ENCODE measurements at places on chromosomes 6 and 20.

- DNase-seq, result no peak
Measured at GRCh38 chr6:83605517-83605916, 93.2 kb downstream of the PRSS35 start.

DNA sequence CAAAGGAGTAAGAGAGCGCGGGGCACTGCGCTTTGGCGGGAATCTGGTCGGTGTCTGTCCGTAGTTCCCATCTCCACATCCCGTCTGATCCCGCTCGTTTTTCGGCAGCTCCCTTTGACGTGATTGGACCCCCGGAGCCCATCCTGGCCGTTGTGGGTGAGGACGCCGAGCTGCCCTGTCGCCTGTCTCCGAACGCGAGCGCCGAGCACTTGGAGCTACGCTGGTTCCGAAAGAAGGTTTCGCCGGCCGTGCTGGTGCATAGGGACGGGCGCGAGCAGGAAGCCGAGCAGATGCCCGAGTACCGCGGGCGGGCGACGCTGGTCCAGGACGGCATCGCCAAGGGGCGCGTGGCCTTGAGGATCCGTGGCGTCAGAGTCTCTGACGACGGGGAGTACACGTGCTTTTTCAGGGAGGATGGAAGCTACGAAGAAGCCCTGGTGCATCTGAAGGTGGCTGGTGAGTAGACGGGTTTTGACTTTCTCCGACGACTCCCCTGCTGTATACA lies 1.4 kb downstream of the BTN1A1 start:
- no peak for DNase-seq

DNA sequence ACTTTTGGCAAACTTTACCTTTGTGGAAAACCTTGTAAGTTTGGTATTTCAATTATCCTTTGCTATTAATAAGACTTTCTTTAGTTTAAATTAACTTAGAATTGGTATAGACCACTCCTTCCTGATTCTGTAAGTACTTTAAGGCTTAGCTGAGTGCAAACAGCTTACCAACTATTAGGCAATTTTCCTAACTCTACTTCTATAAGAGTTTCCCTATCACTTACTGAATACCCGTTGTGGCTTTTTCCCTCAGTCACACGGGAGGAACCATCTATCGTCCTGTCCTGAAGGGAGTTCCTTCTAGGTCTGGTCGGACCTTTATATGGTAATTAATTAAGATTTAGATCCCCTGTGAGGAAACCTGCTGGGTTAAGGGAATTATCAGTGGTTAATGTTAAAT lies 9.6 kb downstream of the SLC35A1 start:
- no peak for DNase-seq

DNA sequence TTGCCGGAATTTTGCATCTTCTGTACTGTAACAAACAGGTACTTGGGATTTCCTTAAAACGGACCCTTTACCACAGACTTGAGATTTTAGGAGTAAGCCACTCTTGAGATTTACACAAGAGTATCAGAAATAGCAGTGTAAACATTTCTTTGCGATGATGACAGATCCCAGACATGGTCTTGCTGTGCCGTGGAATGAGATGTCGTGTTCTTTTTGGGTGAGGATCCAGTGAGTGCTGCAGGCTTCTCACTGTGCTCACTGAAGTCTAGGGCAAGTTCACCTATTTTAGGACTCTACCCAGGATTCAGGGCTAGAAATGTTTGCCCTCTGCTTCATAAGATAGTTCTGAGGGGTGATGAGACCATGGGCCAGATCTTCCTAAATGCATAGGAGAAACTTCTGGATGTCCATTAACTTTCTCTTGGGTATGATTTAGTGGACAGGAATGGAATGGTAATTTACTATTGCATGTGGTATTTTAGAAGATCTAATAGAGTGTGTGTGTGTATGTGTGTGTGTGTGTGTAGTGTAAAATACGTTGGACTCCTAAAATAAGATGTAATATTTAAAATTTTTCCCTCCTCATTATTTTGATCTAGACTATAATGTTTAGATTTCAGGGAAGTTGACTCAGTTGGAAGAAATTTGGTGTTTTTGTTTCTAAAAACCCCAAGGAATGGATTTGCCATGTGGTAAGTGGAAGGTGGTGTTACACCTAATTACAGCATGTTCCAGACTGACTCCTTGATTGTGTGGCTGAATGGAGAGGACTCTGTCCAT lies 8.5 kb downstream of the LRRC1 start:
- no peak for DNase-seq

DNA sequence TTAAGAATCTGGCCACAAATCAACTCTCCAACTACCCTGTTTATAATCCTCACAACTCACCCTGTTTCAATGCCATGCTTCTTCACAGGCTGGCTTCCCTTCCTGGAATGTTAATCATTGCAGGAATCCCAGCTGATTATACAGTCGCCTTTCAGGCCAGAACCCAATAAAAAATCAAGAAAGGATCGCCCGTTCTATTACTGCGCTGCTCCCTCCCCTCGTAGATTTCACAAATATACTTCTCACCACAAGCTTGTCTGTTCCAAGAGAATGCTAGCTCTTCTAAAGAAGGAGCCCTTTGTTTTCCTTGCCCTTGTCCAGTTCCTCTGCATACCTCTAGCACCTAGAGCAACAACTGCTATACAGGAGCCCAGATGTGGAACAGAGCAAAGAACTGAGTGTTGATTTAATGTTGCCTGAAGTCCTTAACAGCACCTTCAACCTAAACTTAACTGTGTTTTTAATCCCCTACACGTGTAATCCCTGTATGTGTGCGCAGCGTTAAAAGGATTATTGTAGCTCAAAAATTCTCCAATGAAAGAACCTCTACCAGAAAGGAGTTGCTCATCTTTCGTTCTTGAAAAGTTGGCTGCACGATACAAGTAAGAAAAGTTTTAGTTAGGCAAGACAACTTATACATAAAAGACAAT lies 988 bp downstream of the ECHDC1 start:
- DNase-seq, result no peak

DNA sequence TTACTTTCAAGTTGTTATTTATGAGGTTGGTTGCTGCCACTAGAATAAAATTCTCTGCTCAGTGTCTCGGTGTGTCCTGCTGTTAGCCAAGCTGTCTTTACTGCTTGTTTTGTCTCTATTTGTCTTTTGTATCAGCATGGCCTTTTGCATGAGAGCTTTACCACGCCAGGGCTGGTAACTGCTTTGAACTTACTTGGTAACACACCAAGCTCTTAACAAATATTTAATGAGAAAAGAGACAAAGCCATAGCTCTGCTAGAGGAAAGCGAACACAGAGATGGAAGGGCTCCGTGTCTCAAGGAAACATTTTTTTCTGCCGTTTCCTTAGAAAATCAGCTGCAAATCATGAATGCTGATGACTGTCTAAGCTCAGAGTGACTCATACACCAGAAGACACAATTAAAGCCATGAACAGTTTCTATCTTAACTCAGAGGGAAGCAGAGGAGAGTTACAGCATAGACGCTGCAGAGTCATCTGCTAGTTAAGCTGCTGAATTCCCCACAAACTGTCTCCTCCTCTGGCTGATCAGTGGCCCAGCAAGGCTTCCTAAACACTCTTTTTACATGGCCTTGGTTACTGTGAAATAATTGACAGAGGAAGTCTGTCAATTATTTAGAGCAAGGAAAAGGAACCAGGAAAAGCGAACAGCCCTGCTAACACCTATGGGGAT lies 44.8 kb downstream of the AGPAT4 start:
- peak; percentile 90 for DNase-seq

- no peak for DNase-seq
Measured at GRCh38 chr6:29827579-29828470, at the start of gene HLA-G. Gene HLA-G (plus strand): TSS chr6:29827825. CDS start chr6:29827845, 20 bp downstream.

DNA sequence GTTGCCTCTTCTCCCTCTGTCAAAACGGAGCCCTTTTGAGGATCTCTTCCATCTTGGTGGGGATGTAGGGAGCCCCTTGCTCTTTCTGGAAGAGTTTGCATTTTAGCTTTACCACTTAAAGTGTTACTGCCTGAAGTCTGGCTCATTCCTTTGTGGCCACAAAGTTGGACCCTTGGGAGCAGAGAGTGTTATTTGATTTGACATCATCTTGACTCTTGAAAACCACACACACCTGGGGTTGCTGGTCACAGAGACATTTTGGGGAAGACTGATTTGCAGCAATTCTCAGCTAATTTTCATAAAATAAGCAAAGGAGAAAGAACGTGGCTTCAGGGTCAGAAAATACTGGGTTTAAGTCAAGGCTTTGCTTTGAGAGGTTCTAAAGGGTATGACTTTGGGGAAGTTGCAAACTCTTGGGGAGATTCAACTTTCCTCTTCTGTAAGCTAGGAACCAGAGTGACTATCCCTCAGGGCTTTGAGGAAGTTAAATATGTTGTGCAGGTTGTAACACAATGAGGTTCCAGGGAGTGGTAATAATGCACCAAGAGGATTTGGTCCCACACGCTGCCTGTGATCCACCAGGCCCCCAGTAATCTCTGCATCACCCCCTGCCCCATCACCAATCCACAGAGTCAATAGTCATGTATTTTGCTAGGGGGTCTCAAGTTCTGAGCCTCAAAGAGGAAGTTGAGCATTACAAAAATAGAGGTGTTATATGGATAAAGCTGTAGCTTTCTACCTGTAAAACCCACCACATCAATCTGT lies 141.6 kb upstream of the SLC24A3 start:
- DNase-seq, result no peak

- no peak for DNase-seq
Measured at GRCh38 chr20:906001-906520, 10.1 kb downstream of the ANGPT4 start.

- DNase-seq, result no peak
Measured at GRCh38 chr6:73704260-73704659, 8.3 kb downstream of the CD109 start.

DNA sequence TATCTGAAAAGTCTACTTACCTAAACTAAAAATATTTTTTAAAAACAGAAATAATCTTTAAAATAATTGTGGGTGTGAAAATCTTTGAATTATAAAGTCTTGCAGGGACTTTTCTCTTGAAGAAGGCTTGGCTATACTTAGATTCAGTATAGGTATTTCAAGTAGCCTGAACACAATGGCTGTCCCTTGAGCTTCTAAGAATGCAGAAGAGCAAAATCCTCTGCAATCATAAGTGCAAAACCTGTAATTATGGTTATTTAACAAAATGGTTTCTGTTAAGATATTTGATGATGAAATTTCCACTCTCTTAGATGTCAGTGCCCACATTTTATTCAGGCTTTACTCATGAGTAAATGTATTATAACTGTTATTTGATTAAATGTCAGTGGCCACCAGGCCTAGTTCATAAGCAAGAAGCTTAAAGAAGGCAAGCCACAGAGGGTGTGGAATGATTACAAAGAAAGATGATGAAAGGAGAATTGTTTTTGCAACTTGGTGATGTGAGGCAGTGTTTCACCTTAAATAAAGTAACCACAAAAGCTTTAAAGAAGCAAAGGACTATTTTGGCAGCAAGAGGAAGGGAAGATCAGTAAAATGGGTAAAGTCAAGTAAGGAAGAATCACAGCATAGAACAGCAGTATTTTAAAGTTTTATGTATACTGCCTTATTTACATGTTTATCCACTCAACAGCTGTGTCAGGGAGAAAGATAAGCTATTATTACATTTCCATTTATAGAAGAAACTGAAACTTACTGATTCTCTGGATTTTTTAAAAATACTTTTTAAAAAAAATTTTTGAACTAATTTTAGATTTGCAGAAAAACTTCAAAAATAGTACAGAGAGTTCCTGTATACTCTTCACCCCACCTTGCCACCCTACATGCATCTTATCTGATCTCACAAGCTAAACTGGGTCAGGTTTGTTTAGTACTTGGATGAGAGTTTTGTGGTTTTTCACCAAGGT lies 351.2 kb upstream of the RUNX2 start:
- no peak for DNase-seq

- DNase-seq, result no peak
Measured at GRCh38 chr20:23459461-23460150, 6.9 kb upstream of the CST11 start.

GRCh38 chr20:7087803-7088202 lies 320.3 kb downstream of the BMP2 start:
- DNase-seq, result no peak

GRCh38 chr6:106249658-106250057 lies 75.9 kb downstream of the ATG5 start:
- no peak for DNase-seq

- no peak for DNase-seq
Measured at GRCh38 chr6:143980921-143981320, 27.1 kb downstream of the PLAGL1 start.

DNA sequence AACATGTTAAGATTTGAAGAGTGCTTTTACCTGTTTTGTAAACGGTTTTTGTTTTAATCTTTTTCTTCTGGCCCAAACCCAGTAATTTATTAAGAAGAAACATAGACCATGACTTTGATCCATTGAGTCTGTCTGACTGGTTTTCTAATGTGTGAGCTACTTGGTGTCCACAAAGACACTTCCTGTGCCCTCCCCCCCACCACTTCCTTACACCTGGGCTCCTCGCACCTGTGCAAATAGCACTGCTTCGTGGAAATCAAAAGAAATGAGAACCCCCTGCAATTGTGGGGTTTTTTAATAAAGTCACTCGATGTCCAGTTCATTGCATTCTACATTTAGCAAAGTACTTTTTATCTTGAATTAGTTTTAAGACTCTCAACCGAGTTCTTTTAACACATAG lies 65.5 kb downstream of the SMOC2 start:
- no peak for DNase-seq

DNA sequence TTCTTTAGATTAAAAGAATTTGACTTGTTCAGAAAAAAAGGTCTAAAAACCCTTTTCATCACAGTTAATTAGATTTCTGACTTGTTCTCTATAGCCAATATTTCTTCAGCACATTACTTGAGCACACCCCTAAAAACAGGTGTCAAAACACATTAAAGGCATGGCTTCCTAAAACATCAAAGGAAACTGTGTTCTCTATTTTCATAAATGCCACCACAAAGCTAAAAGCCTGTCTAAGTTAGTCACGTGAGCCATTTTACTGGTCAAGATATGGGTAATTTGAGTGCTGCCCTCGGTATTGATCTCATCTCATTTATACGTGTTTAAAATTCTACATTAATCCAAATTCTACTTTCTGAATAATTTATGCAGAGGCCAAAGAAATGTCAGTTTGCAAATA lies 580.5 kb downstream of the HAO1 start:
- no peak for DNase-seq

DNA sequence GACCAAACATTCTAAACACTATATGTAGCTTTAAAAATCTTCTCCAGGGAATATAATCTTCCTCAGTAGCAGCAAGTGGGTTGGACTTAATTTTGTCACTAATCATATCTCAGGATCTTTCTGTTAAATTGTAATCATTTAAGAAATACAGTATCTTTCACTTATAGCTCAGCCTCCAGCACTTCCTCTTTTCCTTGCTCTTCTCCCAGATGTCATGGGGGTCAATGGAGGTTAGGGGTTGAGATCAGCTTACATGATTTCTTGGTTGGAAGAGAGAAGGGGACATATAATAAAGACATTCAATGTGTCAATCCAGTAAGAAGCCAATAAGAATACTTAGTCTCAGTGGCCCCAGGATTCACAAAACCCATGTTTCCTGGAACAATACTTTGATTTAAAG lies 15.7 kb upstream of the REPS1 start:
- no peak for DNase-seq

- no peak for DNase-seq
Measured at GRCh38 chr6:158708239-158708638, 58.4 kb downstream of the SYTL3 start.

GRCh38 chr6:6565488-6565887 lies 23.0 kb upstream of the LY86 start:
- DNase-seq, result no peak

- DNase-seq, result no peak
Measured at GRCh38 chr6:16998461-16998860, 103.4 kb upstream of the STMND1 start.

Data from cerebellar cortex (tissue), 1 donor.